ENCODE measurements at places on chromosomes 7 and 10. TPM values are rescaled to one million over a fixed set of nuclear protein-coding genes. Genes with fewer than 3 reads are reported as not detected.

GRCh38 chr7:33909318-33909717 is 4.0 kb downstream of the BMPER start:
- DNase-seq: no peak

- no peak for DNase-seq
Measured at GRCh38 chr7:42698600-42699374, 213.1 kb downstream of the C7orf25 start.

GRCh38 chr10:81386817-81387216 is 488.2 kb upstream of the NRG3 start:
- no peak for DNase-seq

The TMEM273 gene
- 3.7 TPM for total RNA-seq
